Hematopoietic multipotent progenitor cell treated with erythropoietin and hydrocortisone succinate and interleukin-3 and kit ligand, for 8 days (in vitro differentiated cells): ENCODE measurements at places on chromosomes 1 and 21.
A peak's percentile ranks its signal among the peaks of the same experiment; 100 is the strongest.

DNA sequence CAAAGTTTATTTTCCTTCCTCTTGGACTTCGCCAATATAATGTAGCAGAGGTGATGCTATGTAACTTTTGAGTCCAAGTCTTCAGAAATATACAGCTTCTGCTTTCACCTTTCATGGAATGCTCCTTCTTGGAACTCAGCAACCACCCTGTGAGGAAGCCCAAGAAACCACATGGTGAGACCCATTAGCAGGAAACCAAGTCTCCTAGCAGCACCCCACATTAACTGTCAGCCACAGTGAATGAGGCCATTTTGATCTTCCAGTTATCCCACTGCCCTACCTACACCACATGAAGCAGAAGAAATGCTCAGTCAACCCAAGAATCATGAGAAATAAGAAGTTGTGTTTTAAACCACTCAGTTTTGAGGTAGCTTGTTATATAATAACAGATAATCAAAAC, 58.2 kb downstream of the PAPPA2 start:
- no peak for DNase-seq

- no peak for DNase-seq
These were observed 38.0 kb downstream of the ADARB1 start for GRCh38 chr21:45112371-45112770.

- DNase-seq, result no peak
These were observed 872 bp upstream of the PPP2R5A start for GRCh38 chr1:212284332-212284743.

DNA sequence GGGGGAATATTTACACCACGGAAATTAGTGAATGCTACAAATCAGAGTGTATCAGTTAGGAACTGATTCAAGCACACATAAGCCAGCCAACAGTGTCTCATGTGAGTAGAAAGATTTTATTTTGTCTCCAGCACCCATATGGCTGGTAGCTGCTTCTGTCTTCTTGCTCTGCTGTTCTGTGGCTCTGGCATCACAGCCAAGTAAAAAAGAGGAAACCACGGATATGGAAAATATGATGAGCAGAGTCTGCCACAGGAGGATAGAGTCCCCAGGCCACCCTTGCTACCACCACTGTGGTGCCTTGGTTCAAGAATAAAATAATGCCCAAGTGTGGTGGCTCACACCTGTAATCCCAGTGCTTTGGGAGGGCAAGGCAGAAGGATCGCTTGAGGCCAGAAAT, 53.6 kb upstream of the SPOCD1 start:
- no peak for DNase-seq

GRCh38 chr1:31155216-31155806, 84.4 kb downstream of the NKAIN1 start:
- peak; percentile 73 for DNase-seq

DNA sequence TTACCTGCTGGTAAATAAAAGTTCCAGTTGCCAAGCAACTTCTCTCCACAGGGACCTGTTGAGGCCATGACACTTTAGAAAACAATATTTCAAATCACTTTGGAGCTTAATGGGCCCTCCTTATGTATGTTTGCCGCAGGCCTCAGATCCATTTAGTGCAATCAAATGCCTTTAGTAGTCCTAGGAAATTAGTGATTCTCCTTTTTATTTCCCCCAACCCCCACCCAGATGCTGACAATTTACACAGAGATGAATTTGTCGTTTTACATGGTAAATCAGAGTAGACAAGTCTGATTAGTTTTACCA, 83.6 kb downstream of the CLIC4 start:
- no peak for DNase-seq

DNA sequence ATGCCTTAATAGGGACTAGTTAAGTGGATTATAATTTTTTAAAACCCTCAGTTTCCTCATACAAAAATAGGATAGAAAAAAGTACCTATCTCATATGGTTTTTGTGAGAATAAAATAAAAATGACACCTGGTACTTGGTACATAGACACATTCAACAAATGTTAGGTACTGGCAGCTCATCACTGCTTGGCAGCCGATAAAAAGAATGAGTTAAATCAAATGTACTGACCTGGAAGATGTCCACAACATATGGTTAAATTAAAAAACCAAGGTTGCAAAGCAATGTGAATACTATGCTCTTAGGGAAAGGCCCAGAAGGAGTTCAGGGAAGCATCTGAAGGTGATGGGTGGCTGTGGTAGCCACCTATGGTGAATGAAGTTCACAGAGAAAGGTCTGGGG, 64.9 kb upstream of the SMYD2 start:
- DNase-seq, result no peak

DNA sequence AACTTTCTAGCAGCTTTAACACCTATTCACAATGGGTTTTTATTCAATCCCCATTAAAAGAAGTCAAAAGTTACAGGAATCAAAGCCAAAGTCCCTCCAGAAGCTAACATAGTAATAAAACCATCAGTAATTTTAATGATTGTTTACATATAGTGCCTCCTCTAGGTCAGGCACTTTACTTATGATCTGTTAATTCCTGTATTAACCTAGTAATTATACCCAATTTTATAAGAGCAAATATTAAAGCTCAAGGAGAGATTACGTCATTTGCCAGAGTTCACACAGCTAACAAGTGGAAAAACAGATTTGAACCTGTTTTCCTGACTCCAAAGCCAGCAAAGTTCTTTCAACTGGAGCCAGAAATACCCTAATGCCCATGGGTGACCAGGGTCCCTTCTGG, 112.9 kb upstream of the F3 start:
- DNase-seq, result no peak

DNA sequence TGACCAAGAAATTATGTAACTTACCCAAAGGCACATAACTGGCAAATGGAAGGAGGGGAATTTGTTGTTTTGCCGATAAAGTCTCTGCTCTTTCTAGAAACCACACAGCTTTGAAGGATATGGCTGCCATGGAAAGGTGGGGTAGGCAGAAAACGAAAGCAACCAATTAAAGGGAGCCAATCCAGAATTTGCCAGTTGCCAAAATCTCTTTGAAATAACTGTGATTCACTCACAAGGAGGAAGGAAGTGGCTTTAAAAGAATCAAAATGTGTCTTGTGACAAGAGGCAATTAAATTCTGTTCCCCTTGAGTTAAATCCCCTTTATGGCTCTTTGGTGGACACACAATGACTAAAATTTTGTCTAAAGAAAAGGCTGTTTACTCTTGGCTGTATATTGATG, 61.2 kb upstream of the CCDC190 start:
- no peak for DNase-seq

DNA sequence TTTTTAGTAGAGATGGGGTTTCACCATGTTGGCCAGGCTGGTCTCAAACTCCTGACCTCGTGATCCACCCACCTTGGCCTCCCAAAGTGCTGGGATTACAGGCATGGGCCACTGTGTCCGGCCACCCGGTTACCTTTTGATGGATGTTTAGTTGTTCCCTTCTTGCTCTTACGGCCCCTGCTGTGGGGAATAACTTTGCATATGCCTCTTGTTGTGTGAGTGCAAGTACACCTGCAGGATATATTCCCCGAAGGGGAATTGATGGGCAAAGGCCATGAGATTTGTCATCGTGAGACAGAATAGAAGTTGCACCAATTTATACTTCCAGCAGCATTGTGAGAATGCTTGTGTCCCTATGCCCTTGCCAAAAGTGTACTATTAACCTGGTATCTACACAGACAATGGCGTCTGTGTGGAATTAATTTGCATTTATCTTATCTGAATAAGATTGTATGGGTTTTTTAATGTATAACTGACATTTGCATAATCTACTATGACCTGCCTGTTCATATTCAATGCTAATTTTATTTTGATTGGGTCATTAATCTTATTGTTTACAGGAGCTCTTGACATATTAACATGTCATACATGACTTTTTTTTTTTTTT, 8.1 kb downstream of the IL6R start:
- no peak for DNase-seq

DNA sequence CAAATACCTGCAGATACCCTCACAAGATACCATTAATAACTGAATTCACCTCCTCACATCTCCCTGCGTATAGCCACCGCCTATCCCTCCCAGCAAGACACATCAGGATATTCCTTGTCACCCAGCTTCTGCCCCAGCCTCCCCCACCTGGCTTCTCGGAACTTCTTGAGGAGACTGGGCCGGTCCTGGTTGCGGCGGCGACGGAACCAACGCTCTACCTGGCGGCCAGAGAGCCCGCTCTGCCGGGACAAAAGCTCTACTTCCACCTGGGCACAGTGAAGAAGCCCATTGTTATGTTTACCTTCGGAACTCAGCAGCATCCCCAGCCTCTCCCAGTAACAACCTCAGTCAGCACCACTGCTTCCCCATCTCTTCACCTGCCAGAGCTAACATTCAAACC, 6.7 kb downstream of the CERS2 start:
- no peak for DNase-seq

- DNase-seq, result no peak
These were observed 4.1 kb downstream of the WRAP73 start for GRCh38 chr1:3645666-3646355.

GRCh38 chr21:46404306-46404705, 54.4 kb upstream of the DIP2A start:
- DNase-seq, result no peak

DNA sequence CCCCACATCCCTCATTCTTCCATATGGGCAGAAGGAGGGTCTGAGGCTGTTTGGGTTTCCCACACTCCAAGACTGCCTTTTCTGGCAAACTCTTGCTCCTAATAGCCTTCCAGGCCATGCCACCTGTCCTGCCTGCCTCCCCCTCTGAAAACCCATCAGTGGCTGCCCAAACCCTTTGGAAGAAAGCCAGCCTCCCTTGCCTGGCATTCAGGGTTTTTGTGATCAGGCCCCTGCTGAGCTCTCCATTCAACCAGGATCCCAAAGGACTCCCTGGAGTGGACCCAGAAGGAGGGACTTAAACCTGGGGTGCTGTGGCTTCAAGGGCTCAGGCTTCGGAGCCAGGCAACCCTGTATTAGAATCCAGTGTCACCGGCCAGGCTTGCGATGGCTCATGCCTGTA, 4.2 kb upstream of the GUCA2A start:
- DNase-seq, result no peak

GRCh38 chr21:27806281-27806680, 839.4 kb upstream of the ADAMTS5 start:
- no peak for DNase-seq

- no peak for DNase-seq
These were observed 150.1 kb downstream of the CDC7 start for GRCh38 chr1:91650764-91651163.

GRCh38 chr21:35239811-35240219, 190.7 kb upstream of the RUNX1 start:
- DNase-seq, result no peak

DNA sequence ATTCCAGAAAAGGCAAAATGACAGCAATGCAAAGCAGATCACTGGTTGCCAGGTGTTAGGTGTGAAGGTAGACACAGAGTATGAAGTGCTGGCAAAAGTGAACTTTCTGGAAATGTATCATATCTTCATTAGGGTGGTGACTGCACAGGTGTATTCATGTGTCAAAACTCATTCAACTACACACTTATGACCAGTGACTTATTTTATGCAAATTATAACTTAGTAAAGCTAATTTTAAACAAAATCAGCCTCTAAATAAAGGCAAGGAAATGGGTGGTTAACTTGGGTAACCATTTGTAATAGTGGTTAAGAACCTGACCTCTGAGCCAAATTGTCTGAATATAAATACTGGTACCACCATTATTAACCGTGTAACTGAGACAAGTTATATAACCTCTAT, 7.4 kb downstream of the COP1 start:
- DNase-seq, result no peak

GRCh38 chr1:31266547-31266946, 26.9 kb upstream of the NKAIN1 start:
- DNase-seq, result no peak

- no peak for DNase-seq
These were observed 52.1 kb downstream of the SYDE2 start for GRCh38 chr1:85148524-85149250.
